Left renal pelvis (tissue), 4 donors: ENCODE measurements at places on chromosomes 2 and 18.

- no peak for DNase-seq
These were observed 11.2 kb downstream of the ANKAR start for GRCh38 chr2:189685540-189686229.

- no peak for DNase-seq
These were observed 7.0 kb upstream of the PAX3 start for GRCh38 chr2:222305516-222306392.

GRCh38 chr18:5729983-5730699 is 165.2 kb downstream of the TMEM200C start:
- DNase-seq = no peak

GRCh38 chr2:230447455-230448451 is 31.8 kb downstream of the SP100 start:
- DNase-seq = no peak

GRCh38 chr2:46951290-46952064 is 35.9 kb upstream of the MCFD2 start:
- DNase-seq = no peak

GRCh38 chr2:60489289-60489688 is 64.2 kb downstream of the BCL11A start:
- DNase-seq = no peak

GRCh38 chr2:175854665-175855064 is 147.4 kb downstream of the LNPK start:
- no peak for DNase-seq

DNA sequence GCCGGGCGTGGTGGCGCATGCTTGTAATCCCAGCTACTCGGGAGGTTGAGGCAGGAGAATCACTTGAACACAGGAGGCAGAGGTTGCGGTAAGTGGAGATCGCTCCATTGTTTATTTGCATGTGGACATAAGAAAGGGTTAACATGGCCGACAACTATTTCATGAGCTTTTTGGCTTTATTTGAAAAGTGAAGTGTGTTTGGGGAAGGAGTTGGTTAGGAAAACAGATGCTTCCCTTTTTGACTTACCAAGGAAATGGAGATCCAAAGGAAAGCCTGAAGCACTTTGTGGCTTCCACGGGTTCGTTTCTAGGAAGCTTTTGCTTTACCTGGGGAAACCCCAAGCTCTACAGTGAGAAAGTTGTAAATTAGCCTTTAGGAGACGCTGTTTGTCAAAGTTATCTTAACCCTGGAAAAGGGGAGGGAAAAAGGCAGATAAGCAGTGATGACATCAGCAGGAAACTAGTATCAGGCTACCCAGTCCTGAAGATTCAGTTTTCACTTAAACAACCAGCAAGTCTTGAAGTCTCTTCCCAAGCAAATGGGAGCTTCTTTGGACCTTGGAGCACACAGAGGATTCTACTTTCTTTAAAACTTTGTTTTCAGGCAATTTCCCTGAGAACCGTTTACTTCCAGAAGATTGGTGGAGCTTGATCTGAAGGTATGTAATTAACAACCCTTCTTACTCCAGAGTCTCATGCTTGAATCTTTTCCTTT is at the start of gene CASP10:
Gene CASP10 (plus strand): TSS at position 492 of the 715 bp plus-strand sequence. CDS start 2,637 bp downstream, outside the sequence.
- peak; percentile 60 for DNase-seq

DNA sequence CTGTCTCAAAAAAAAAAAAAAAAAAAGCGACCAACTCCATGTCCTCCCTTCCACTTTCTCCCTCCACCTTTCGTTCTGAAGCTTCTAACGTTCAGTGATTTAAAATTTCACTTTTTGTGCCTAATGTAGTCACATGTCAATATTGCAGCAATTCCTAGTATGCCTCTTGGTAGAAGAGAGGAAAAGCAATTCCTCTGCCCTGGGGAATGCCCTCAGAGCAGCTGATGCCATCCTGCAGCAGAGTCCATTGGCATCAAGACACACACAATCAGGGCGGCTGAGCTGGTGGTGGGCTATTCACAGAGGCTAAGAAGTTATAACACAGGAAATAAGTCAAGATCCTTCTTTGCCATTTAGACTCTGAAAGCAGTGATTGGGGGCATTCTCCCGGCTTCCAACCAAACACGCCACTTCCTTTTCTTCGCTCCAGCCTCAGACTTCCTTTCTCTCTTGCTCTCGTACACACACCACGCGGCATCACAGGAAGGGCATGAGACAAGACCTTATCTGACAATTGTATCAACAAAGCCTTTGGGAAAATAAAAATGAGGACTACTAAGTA is 71.9 kb downstream of the MOGAT1 start:
- no peak for DNase-seq

GRCh38 chr2:191376981-191377629 is 131.9 kb downstream of the MYO1B start:
- DNase-seq = peak; percentile 33

DNA sequence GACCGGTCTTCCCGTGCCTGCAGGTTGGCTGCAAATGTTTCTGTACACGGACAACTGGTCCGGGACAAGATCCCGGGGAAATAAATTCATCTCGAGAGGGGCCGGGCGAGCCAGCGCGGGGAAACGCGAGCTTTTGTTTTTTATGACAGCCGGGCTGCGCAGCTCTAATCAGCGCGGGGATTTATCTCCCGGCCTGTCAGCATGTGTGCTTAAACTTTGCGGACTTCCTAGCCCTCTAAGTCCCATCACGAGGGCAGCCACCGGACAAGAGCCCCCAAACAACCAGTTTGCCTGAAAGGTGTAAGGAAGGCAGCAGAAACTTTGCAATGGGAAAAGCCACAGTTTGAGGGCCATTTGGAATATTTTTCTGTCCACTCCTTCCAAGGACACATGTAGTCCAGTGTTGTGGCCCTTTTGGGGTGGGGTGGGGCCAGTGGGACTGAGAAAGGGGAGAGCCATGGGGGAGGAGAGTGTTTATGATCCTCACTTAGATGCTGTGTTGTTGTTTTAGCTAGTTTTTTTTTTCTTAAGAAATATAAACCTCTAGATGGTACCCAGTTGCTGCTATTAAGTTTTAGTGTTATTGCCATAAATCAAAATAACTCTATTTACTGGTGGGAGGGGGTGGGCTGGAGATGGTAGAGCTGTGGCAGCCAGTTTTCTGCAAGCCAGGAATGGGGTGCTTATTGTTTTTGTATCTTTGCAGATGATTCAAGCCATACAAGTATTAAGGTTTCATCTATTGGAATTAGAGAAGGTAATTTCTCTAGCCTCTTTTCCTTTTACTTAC is 6.0 kb downstream of the MEIS1 start:
- no peak for DNase-seq
